ENCODE measurements at places on chromosomes 7 and 10. TPM values are rescaled to one million over a fixed set of nuclear protein-coding genes. Genes with fewer than 3 reads are reported as not detected.
A peak's percentile ranks its signal among the peaks of the same experiment; 100 is the strongest.

Gene SPDYE8
- total RNA-seq, result not detected

Gene TRDMT1
- total RNA-seq, result 9.0 TPM

Gene HOXA11
- total RNA-seq, result 1.2 TPM

DNA sequence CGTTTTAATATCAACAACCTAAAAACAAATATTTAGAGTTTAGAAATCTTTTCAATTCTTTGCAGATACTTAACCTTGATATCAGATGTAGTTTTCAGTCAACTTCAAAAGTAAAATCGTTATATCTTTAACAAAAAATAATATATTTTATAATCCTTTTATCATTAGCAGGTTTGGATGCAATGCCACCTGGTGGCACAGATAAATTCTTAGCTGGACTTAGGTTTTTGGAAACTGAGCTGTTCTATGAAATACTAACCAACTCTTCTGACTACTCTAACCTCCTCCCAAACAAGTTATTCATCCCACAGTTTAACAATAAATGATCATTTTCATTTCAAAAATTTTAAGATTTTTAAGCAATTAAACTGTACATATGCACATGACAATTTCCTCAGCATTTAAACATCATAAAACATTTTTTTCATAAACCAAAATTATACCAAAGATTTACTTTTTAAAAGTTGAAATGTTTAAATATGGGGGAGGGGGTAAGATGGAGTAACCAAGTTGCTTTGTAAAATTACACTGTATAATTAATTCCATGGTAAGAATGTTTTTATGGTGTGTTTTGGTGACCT lies 56.9 kb downstream of the HIBADH start:
- H3K27me3 ChIP-seq, result no peaks in the 10 kb centered on the region
- H3K4me1 ChIP-seq, result peaks cover 34% of the 10 kb centered on the region
- no peak overlapping the region for H3K4me3 ChIP-seq
- H3K36me3 ChIP-seq, result peaks cover 5% of the 10 kb centered on the region
- DNase-seq, result no peak

GRCh38 chr7:141679014-141679413 lies 23.0 kb downstream of the DENND11 start:
- peaks cover 25% of the 10 kb centered on the region for H3K36me3 ChIP-seq
- H3K27ac ChIP-seq, result no peak overlapping the region
- H3K4me1 ChIP-seq, result no peaks in the 10 kb centered on the region
- DNase-seq, result no peak

DNA sequence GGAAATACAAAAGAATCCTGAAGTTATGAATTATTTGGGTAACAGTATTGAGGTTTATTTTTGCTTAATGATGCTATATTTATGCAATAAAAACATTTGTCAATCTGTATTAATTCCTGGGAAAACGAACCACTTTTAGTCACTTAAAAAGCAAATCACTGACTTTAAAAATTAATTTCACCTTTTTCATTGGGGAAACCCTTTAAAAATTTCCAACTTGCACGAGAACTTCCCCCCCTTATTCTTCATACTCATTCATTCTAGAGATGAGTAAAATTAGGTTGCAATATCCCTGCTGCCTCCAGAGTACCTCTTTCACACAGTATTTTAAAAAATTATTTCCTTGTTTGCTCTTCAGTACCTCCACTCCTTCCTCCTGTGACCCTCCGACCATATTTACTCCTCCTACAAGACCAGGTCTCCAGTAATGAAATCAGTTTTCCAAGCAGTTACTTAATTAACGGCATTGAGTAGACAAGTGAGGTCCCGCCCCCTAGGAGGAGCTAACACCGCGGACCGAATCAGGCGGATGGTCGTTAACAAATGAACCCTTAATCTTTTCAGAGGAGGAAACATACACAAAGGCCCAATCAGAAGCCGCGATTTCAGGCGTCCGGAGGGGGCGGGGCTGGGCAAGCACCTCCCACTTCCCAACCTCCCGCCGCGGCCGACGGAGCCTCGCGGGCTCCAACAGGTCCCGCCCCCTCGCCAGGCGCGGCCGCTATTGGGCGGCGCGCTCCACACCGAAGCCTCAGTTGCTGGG lies 465 bp upstream of the TRIM24 start:
- DNase-seq, result peak; percentile 99
- H3K4me1 ChIP-seq, result peaks cover 19% of the 10 kb centered on the region
- peaks cover 24% of the 10 kb centered on the region for H3K36me3 ChIP-seq
- peak overlapping the region; percentile 91 for H3K4me3 ChIP-seq

- H3K27ac ChIP-seq, result no peak overlapping the region
- H3K4me1 ChIP-seq, result peaks cover 5% of the 10 kb centered on the region
- H3K27me3 ChIP-seq, result peaks cover under 1% of the 10 kb centered on the region
- no peak overlapping the region for H3K4me3 ChIP-seq
- no peaks in the 10 kb centered on the region for H3K36me3 ChIP-seq
- DNase-seq, result no peak
Measured at GRCh38 chr10:91061187-91061586, 140.3 kb upstream of the ANKRD1 start.

- H3K27me3 ChIP-seq, result no peaks in the 10 kb centered on the region
- H3K4me3 ChIP-seq, result peak overlapping the region; percentile 81
- H3K36me3 ChIP-seq, result no peaks in the 10 kb centered on the region
- peak; percentile 81 for DNase-seq
Measured at GRCh38 chr10:73965890-73966768, 31.8 kb upstream of the VCL start.

DNA sequence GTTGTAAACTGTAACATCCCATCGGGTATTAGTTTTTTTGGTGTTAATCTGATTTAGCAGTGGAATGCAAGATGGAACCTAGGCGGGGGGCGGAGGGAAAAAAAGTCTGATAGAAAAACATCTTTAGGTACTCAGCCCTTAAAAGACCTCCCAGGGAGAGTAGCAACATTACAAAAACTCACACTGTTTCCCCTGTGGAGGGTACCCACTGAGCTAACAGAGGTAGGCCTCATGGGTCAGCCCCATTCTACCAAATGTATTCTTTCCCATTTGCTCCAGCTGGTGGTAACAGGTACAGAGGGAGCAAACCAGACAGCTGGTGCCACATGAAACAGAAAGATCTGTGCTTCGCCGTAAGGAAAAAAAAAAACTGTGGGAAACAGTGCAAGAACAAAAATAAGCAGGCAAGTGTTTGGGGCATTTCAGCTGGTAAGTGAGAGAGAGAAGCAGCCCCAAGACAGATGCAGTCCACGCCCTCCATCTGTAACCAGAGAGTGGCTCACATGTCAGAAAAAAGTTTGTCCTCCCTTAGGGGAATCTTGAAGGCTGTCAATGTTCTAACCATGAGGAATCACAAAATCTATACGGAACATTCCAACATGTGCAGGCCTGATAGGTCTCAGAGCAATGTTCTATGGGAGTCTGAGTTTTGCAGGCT lies 65.3 kb downstream of the HOXA1 start:
- no peaks in the 10 kb centered on the region for H3K27me3 ChIP-seq
- no peaks in the 10 kb centered on the region for H3K36me3 ChIP-seq
- H3K4me1 ChIP-seq, result peaks cover 50% of the 10 kb centered on the region
- no peak for DNase-seq
- peak overlapping the region; percentile 58 for H3K4me3 ChIP-seq

GRCh38 chr10:70908406-70909296 lies 20.3 kb upstream of the PCBD1 start:
- peaks cover 11% of the 10 kb centered on the region for H3K27me3 ChIP-seq
- peaks cover 11% of the 10 kb centered on the region for H3K4me1 ChIP-seq
- no peaks in the 10 kb centered on the region for H3K36me3 ChIP-seq
- no peak overlapping the region for H3K4me3 ChIP-seq
